ENCODE measurements at places on chromosomes 16 and 17. TPM values are rescaled to one million over a fixed set of nuclear protein-coding genes. Genes with fewer than 3 reads are reported as not detected.

Gene EMC8
- 35.2 TPM for total RNA-seq

Gene BMERB1
- 94.1 TPM for total RNA-seq

DNA sequence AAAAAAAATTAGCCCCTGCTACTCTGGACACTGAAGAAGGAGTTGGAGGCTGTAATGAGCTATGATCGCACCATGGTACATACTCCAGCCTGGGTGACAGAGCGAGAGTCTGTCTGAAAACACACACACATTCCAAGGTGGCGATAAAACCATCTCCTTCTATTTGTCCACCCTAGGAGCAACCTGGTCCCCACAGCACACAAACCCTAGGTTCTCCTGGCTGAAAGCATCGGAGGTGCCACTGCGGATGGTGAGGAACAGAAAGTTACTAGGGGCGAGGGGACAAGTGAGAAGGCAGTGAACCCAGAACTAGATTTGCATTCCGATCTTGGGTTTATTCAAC, 1.4 kb upstream of the ECI1 start:
- H3K36me3 ChIP-seq, result peaks cover 38% of the 10 kb centered on the region
- H3K27me3 ChIP-seq, result no peaks in the 10 kb centered on the region
- H3K4me1 ChIP-seq, result peaks cover 14% of the 10 kb centered on the region
- no peak overlapping the region for H3K4me3 ChIP-seq
- no peak for DNase-seq

Gene HAP1
- total RNA-seq, result not detected

DNA sequence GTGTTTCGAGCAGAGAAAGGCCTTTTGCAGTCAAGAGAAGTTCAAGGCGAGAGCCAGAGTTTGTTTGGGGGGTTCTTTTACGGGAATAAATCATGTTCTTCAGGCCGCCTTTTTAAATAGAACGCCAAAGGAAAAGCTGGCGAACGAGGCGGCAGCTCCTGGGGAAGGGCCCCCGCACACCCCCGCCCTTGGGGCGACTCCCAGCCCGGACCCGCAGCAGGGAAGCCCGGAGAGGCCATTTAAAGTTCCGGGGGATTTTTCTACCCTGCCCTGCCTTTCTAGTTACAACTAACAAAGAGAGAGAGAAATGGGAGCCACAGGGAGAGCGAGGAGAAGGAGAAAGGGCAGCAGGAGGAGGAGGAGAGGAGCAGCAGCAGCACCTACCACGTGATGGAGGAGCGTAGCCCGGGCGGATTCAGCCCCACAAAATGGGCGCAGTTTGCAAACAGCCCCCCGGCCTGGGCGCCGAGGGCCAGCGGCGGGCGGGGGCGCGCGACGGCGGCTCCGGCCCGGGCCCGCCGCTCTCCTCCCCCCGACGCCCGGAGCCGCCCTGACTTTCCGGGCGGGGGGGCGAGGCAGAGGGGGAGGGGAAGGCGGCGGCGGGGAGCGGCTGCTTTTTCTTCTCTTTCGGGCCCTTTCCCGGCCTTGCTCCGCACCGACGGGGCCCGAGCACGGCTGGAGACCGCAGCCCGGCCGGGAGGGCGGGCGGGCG, 634 bp downstream of the KANSL1 start:
- H3K4me3 ChIP-seq, result peak overlapping the region; percentile 97
- H3K4me1 ChIP-seq, result peaks cover 32% of the 10 kb centered on the region
- H3K36me3 ChIP-seq, result no peaks in the 10 kb centered on the region
- peak overlapping the region; percentile 88 for H3K27ac ChIP-seq
- no peaks in the 10 kb centered on the region for H3K27me3 ChIP-seq

GRCh38 chr16:17845031-17845430, 374.3 kb upstream of the XYLT1 start:
- DNase-seq, result no peak
- no peak overlapping the region for H3K27ac ChIP-seq
- H3K4me3 ChIP-seq, result no peak overlapping the region
- peaks cover 3% of the 10 kb centered on the region for H3K27me3 ChIP-seq
- H3K36me3 ChIP-seq, result no peaks in the 10 kb centered on the region

DNA sequence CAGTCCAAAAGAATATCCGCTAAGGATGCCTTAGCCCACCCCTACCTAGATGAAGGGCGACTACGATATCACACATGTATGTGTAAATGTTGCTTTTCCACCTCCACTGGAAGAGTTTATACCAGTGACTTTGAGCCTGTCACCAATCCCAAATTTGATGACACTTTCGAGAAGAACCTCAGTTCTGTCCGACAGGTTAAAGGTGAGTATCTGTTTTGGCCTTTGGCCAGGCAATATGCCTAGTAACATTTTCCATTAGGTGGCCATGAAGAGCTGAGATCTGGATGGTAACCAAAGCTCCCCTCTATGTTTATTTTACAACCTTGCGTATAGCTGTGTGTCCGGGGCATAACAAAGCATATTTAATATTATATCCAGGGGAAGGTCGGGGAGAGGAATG, 128.0 kb upstream of the TMEM97 start:
- H3K4me1 ChIP-seq, result no peaks in the 10 kb centered on the region
- no peak overlapping the region for H3K27ac ChIP-seq
- H3K36me3 ChIP-seq, result peaks cover 29% of the 10 kb centered on the region
- H3K27me3 ChIP-seq, result no peaks in the 10 kb centered on the region

DNA sequence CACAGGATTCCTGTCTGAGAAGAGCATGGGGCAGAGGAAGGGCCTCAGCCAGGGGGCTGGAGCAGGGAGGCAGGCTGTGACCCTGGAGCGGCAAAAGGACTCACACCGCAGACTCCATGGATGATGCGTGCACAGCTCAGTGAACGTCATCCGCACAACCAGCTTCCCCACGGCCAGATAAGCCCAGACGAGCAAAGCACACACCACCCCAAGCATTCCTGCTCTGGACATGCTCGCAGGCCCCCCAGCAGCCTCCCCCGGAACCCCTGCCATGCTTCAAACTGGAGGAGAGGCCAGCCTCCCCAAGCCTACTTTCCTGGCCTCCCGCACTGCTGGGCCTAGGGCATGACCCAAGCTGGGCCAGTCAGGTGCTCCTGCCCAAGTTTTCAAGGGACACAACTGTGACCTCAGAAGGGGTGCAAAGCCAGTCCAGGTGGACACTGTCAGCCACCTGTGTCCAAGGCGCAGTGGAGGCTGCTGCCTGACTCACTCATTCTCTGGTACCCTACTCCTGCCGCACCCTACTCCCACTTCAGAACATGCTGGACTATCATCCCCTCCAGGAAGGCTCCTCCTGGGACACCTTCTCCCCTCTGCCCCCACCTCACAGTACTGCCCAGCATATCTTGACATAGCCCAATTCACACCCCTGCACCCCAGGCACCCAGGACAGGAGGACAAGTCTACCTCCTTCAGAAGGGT, 4.8 kb downstream of the BCAR1 start:
- H3K27me3 ChIP-seq, result no peaks in the 10 kb centered on the region
- peak overlapping the region; percentile 99 for H3K27ac ChIP-seq
- peaks cover 66% of the 10 kb centered on the region for H3K4me1 ChIP-seq
- DNase-seq, result no peak

DNA sequence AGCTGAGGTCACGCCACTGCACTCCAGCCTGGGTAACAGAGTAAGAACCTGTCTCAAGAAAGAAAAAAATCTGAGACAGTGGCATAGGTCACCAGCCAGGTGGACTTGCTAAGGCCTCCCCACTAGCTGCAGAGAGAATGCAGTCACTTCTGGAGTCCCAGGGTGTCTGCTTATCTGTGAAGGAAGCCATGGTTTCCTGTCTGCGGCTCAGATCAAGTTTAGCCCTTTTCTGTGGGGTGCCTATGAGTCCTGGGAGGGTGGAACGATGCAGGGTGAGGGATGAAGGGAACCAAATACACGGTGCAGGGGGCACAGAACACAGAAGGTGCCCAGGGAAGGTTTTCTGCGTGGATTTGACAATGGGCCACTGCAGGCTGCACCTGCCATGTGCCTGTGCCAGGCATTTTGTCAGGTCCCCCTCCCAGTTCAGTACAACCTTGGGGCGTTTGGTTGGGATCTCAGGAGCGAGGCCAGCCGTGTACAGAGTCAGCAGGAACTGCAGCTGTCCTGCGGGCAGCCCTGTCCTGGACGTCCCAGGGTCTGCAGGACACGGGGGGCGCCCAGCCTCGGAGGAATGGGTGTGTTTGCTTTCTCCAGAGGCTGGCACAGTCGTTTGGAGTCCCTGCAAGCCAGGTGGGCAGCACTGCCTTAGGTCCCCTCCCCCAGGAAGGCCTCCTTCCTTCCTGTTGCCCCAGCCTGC, 41.8 kb downstream of the RAB11FIP4 start:
- H3K27ac ChIP-seq, result no peak overlapping the region
- H3K27me3 ChIP-seq, result peaks cover 29% of the 10 kb centered on the region
- H3K4me1 ChIP-seq, result no peaks in the 10 kb centered on the region

DNA sequence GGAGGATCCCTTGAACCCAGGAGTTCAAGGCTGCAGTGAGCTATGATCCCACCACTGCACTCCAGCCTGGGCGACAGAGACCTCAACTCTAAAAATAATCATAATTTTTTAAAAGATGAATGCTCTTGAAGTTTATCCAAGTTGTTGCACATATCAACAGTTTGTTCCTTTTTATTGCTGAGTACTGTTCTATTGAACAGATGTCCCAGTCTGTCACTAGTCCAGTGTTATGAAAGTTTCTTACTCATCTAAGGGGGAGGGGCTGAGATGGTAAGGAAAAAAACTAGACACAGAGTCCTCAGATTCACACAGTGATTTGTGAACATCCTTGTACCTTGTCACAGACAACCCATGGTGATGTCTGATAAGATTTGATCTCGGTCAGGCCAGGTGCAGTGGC, 3.9 kb downstream of the ACAP1 start:
- H3K36me3 ChIP-seq, result no peaks in the 10 kb centered on the region
- DNase-seq, result peak; percentile 62
- peaks cover 8% of the 10 kb centered on the region for H3K27me3 ChIP-seq
- no peak overlapping the region for H3K4me3 ChIP-seq
- no peaks in the 10 kb centered on the region for H3K4me1 ChIP-seq

GRCh38 chr17:42027961-42028790, 8.3 kb downstream of the NKIRAS2 start:
- DNase-seq, result peak; percentile 44
- no peaks in the 10 kb centered on the region for H3K27me3 ChIP-seq
- peaks cover 8% of the 10 kb centered on the region for H3K4me1 ChIP-seq
- H3K4me3 ChIP-seq, result no peak overlapping the region
- H3K27ac ChIP-seq, result no peak overlapping the region

GRCh38 chr17:14125518-14126137, 56.3 kb downstream of the COX10 start:
- DNase-seq, result no peak
- no peak overlapping the region for H3K27ac ChIP-seq
- H3K4me1 ChIP-seq, result peaks cover 6% of the 10 kb centered on the region
- H3K4me3 ChIP-seq, result no peak overlapping the region
- H3K27me3 ChIP-seq, result no peaks in the 10 kb centered on the region

GRCh38 chr16:21179126-21179982, 20.9 kb downstream of the LDAF1 start:
- DNase-seq, result no peak
- H3K27ac ChIP-seq, result no peak overlapping the region
- H3K27me3 ChIP-seq, result no peaks in the 10 kb centered on the region
- H3K36me3 ChIP-seq, result peaks cover 27% of the 10 kb centered on the region

DNA sequence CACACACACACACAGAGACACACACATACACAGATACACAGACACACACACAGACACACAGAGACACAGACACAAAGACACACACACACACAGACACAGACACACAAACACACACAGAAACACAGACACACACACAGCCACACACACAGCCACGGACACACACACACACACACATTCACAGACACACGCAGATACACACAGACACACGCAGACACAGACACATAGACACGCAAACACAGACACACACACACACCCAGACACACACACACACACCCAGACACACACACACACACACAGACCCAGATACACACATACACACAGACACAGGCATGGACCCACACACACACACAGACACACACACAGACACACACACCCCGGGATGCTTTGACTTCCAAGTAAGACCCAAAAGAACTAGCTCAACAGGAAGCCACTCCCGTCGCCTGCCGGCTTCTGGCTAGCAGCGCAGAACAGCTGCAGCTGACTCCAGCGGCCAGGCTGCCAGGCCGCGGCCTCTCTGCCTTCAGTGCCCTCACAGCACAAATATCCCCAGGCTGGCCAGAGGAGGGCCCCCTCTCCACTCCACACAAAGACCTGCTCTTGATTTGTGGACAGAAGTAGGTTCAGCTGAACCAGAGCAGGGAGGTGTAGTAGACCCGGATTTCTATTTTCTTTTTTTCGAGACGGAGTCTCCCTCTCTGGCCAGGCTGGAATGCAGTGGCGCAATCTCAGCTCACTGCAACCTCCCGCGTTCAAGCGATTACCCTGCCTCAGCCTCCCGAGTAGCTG, 6.0 kb upstream of the CHRNE start:
- peak; percentile 96 for DNase-seq
- no peak overlapping the region for H3K4me3 ChIP-seq
- peaks cover 2% of the 10 kb centered on the region for H3K4me1 ChIP-seq
- H3K27me3 ChIP-seq, result no peaks in the 10 kb centered on the region

Gene TRAF7
- 72.7 TPM for total RNA-seq

Gene ITGB3
- total RNA-seq, result 7.2 TPM

GRCh38 chr17:42517516-42517915, 18.5 kb upstream of the NAGLU start:
- H3K27me3 ChIP-seq, result no peaks in the 10 kb centered on the region
- peak overlapping the region; percentile 25 for H3K4me3 ChIP-seq
- H3K4me1 ChIP-seq, result peaks cover 47% of the 10 kb centered on the region
- H3K36me3 ChIP-seq, result no peaks in the 10 kb centered on the region
- peak; percentile 97 for DNase-seq

Gene CMTM2
- not detected for total RNA-seq

- no peak overlapping the region for H3K27ac ChIP-seq
- no peaks in the 10 kb centered on the region for H3K36me3 ChIP-seq
- DNase-seq, result no peak
- H3K4me1 ChIP-seq, result peaks cover 26% of the 10 kb centered on the region
- no peaks in the 10 kb centered on the region for H3K27me3 ChIP-seq
These were observed 1.4 kb downstream of the BBS2 start for GRCh38 chr16:56518425-56518824.

- H3K4me1 ChIP-seq, result peaks cover 6% of the 10 kb centered on the region
- no peaks in the 10 kb centered on the region for H3K36me3 ChIP-seq
- no peak overlapping the region for H3K27ac ChIP-seq
- H3K27me3 ChIP-seq, result no peaks in the 10 kb centered on the region
- no peak overlapping the region for H3K4me3 ChIP-seq
These were observed 15.7 kb downstream of the ADCY7 start for GRCh38 chr16:50282010-50282538.

Gene TOX3
- not detected for total RNA-seq

Gene IL17C
- total RNA-seq, result not detected

Gene CCL4
- not detected for total RNA-seq

GRCh38 chr16:14672403-14672971, 21.6 kb downstream of the PLA2G10 start:
- H3K27ac ChIP-seq, result no peak overlapping the region
- no peaks in the 10 kb centered on the region for H3K4me1 ChIP-seq
- no peak overlapping the region for H3K4me3 ChIP-seq
- no peaks in the 10 kb centered on the region for H3K36me3 ChIP-seq
- H3K27me3 ChIP-seq, result no peaks in the 10 kb centered on the region
- no peak for DNase-seq

Measured in GM23248 (cell line).